ENCODE measurements at places on chromosomes 5 and 9.

- no peak for DNase-seq
Measured at GRCh38 chr9:79480639-79481038, 91.1 kb upstream of the TLE4 start.

DNA sequence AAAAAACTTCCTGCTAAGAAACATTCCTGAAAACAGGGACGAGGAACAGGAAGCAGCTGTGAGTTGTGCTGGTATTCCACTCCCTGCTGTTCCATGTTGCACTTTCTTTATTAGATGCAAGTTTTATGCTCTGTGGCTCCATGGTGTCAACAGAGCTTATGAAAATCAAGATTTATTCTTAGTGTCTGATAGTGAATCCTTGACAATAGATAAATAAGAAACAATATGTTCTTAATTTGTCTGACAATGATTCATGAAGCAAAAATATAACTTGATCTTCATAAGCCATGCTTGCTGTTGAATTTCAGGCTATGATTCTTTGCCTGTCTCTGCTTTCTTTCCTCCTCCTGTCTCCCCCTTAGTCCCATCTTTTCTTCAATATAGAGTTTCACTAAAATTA lies 119.6 kb downstream of the DROSHA start:
- DNase-seq, result no peak

- no peak for DNase-seq
Measured at GRCh38 chr5:27489701-27490100, 451.3 kb upstream of the CDH9 start.

DNA sequence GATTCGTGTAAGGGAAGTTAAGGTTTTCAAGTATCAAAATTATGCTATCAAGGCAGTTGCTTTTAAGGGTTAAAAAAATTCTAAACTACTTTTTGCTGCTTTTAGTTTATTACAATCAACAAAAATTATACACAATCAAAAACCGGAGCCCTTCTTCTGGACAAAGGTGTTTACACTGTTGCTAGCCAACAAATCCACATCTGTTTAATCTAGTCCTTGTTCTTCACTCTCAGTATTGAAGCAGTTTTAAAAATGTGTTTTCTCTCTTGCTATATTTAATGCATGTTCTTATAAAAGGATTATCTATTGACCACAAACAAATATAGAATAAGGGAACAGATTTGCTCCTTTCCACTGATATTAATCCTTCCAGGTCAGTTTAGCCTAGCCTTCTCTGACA lies 2.5 kb downstream of the FEM1C start:
- DNase-seq, result no peak

DNA sequence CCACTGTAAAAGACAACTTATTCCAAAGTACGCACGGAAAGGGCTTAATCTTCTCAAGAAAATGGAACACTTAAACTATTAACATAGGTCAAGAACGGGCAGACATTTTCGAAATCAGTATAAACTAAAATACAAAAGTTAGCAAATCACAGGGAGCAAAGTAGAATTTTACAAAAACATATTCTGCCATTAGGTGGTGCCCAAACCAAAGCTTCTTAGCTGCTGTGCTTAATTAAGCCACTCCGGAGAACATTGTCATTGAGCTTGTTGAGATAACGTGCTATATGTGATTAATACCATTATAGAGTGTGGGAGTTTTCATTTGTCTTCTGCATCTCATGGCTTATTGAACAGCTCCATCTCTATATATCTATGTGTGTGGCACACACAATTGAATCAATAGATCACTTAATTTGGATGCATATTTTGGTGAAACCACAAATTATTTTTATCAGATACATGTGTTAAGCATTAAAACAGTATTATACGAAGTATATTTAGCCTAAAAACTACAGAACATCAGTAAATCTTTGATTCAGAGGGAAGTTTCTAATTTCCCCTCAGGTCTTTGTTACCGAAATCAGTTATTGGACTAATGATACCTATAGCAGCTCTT lies 23.4 kb downstream of the UBLCP1 start:
- no peak for DNase-seq
